ENCODE measurements at places on chromosomes 1 and 21. TPM values are rescaled to one million over a fixed set of nuclear protein-coding genes. Genes with fewer than 3 reads are reported as not detected.

CRP gene
- not detected for total RNA-seq

GBP7 gene
- not detected for total RNA-seq

IER5 gene
- total RNA-seq = 13.0 TPM

RRP1 gene
- 18.2 TPM for total RNA-seq

ILDR2 gene
- 0.25 TPM for total RNA-seq

CFAP126 gene
- total RNA-seq = not detected

NBPF4 gene
- total RNA-seq = not detected

SGIP1 gene
- 14.0 TPM for total RNA-seq

RHCE gene
- not detected for total RNA-seq

CHD5 gene
- 2.0 TPM for total RNA-seq

KLF17 gene
- total RNA-seq = 0.25 TPM

ANKRD34A gene
- 1.7 TPM for total RNA-seq

F3 gene
- total RNA-seq = 63.6 TPM

CSF3R gene
- 8.8 TPM for total RNA-seq

FCRL5 gene
- total RNA-seq = 0.49 TPM

LIN28A gene
- not detected for total RNA-seq

MIXL1 gene
- not detected for total RNA-seq

PTTG1IP gene
- total RNA-seq = 165 TPM

MROH9 gene
- not detected for total RNA-seq

PTPN22 gene
- total RNA-seq = 7.4 TPM

MFSD2A gene
- 56.0 TPM for total RNA-seq

CFAP57 gene
- not detected for total RNA-seq

AUNIP gene
- 1.5 TPM for total RNA-seq

LIPI gene
- not detected for total RNA-seq

FAM72B gene
- 1.7 TPM for total RNA-seq

NUDT4B gene
- total RNA-seq = not detected

KRTAP15-1 gene
- not detected for total RNA-seq

BATF3 gene
- 7.9 TPM for total RNA-seq

S100A3 gene
- 9.6 TPM for total RNA-seq

PLA2G2C gene
- not detected for total RNA-seq

BTBD8 gene
- 6.1 TPM for total RNA-seq

RCAN3 gene
- total RNA-seq = 11.3 TPM

LINGO4 gene
- 0.98 TPM for total RNA-seq

ZBTB17 gene
- 38.5 TPM for total RNA-seq

MNDA gene
- total RNA-seq = 3.2 TPM

TSPEAR gene
- total RNA-seq = not detected

AXDND1 gene
- not detected for total RNA-seq

FMOD gene
- total RNA-seq = 80.3 TPM

CDA gene
- 16.0 TPM for total RNA-seq

ARL8A gene
- 25.5 TPM for total RNA-seq

CACYBP gene
- 60.9 TPM for total RNA-seq

DYNLT4 gene
- not detected for total RNA-seq

KCND3 gene
- 8.1 TPM for total RNA-seq

SLC16A4 gene
- 6.4 TPM for total RNA-seq

SYCP1 gene
- total RNA-seq = not detected

DMAP1 gene
- 52.3 TPM for total RNA-seq

NCSTN gene
- total RNA-seq = 50.6 TPM

Data from vagina (tissue), 2 donors.